ENCODE measurements at places on chromosomes 5 and 9.

DNA sequence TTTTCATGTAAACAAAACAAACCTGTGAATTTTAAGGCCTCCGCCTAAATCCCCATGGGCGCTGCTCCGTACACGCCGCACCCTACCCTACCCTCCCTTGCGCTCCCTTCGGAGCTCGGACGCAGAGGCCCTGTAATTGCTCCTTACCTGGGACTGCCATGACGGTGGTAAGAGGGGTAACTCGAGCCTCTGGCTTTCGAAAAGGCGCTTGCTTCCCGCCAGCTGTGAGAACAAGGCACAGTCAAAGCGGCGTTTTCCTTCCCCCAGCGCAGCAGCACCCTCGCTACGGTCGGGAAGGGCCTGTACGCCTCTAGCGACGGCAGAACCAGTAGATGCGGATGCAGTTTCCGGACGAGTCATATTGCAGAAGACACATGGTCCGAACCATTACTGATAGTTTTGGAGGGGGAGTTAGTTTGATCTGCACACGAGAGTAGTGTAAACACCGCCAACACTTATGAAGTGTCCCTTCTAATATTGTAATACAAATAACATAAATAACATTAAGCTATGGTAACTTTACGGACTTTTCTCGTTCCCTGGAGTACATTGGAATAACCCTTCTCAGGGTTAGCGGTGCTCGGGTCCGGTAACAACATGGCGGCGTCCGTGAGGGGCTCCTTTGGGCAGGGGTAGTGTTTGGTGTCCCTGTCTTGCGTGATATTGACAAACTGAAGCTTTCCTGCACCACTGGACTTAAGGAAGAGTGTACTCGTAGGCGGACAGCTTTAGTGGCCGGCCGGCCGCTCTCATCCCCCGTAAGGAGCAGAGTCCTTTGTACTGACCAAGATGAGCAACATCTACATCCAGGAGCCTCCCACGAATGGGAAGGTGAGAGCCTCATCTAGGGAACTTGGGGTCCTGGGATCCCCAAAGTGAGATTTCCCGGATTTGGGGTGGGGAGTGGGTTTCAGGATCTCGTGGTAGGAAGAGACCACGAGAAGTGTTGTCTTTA is at the start of the genes CWC27 and SREK1IP1:
TSS of gene CWC27 (plus strand) at position 573 of the 955 bp plus-strand sequence. CDS start at position 790, 217 bp downstream.
TSS of gene SREK1IP1 (minus strand) at position 334 of the 955 bp plus-strand sequence. CDS start at position 160, 174 bp downstream.
- DNase-seq, result peak; percentile 84

- no peak for DNase-seq
Observed at GRCh38 chr9:2050236-2050635, 35.1 kb downstream of the SMARCA2 start.

- peak; percentile 35 for DNase-seq
Observed at GRCh38 chr5:172009536-172010270, 3.3 kb upstream of the FBXW11 start.

- no peak for DNase-seq
Observed at GRCh38 chr5:132976852-132977251, 13.4 kb upstream of the AFF4 start.

- no peak for DNase-seq
Observed at GRCh38 chr9:89284076-89284475, 26.9 kb upstream of the CKS2 start.

DNA sequence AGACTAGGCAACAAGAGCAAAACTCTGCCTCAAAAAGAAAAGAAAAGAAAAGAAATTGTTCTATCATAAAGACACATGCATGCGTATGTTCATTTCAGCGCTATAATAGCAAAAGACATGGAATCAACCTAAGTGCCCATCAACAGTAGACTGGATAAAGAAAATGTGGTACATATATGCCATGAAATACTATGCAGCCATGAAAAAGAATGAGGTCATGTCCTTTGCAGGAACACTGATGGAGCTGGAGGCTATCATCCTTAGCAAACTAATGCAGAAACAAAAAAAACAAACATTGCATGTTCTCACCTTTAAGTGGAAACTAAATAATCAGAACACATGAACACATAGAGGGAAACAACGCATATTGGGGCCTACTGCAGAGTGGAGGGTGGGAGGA is 6.3 kb upstream of the ZNF883 start:
- DNase-seq, result no peak

Measured in NCI-H345 (cell line).